ENCODE measurements at places on chromosomes 5 and 9.

DNA sequence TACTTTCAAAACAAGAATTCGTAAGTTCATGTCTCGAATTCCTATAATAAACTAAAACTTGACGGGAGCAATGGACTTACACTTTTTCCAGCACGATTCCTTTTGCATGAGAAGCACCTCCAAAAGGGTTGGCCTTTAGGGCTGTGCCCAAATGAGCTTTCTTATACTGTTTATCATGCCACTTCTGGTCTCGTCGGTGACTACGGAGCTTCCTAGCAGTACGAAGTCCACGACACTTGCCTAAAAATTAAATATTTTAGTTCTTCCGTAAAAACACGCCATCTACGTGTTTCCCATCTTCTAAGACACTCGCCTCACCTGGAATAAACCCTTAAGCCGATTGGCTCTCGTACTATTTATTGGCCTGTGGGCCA, 554 bp downstream of the RPS23 start:
- peak; percentile 10 for DNase-seq

DNA sequence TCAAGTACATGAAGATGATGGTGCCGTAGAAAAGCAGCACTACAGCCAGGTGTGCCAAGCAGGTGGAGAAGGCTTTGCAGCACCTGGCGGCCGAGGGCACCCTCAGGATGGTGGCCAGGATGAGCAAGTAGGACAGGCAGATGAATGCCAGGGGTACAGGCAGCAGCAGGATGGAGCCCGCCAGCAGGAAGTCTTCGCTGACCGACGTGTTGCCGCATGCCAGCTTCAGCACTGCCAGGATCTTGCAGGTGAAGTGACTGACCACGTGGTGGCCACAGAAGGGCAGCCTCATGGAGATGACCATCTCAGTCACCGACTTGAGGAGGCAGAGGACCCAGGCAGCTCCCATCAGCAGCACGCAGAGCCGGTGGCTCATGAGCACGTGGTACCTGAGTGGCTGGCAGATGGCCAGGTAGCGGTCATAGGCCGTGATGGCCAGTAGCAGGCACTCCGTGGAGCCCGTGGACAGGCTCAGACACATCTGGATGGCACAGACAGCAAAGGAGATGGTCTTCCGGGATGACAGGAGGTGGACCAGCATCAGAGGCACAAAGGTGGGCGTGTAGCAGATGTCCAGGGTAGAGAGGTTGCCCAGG, 482 bp downstream of the OR13J1 start:
- no peak for DNase-seq

- no peak for DNase-seq
These were observed 1.4 kb downstream of the CAST start for GRCh38 chr5:96663608-96664007.

DNA sequence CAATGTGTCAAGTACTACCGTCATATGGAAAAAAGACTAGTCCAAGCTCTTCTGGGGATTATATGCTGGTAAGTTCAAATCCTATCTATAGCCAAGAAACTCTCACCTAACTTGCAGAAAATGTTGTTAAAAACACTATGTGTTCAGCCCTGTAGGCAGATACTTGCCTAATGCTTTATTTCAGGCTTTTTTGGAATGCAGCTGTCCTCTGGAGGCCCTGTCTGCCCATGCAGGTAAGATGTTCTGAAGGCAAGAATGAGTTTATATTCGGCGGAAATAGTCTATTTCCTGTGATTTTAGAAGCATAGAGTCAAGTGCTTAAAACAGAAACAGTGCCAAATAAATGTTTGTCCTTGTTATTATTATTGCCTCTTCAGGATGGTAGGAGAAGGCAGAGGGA, 34.3 kb upstream of the PPP2R2B start:
- no peak for DNase-seq

- no peak for DNase-seq
These were observed 498.8 kb upstream of the CDH18 start for GRCh38 chr5:20486826-20487225.

DNA sequence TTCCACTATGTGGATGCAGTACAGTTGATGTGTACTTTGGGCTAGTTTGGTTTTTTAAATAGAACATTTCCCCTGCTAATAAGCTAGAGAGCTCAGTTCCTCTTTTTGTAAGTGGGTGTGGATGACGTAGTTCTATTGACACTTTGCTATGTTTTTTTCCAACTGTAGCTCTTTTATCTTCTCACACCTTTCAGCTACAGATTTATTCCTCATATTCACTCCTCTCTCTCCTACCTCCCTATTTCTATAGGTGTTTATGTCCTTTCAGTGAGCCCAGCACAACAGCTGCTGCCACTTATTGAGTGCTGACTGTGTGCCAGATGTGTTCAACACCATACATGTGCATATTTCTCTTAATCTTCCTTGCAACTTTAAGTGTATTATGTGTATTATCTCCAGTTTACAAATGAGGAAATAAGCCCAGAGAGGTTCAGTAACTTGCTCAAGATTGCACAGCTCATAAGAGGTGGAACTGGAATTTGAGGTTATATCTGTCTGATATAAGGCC, 215.7 kb downstream of the SEMA6A start:
- no peak for DNase-seq

DNA sequence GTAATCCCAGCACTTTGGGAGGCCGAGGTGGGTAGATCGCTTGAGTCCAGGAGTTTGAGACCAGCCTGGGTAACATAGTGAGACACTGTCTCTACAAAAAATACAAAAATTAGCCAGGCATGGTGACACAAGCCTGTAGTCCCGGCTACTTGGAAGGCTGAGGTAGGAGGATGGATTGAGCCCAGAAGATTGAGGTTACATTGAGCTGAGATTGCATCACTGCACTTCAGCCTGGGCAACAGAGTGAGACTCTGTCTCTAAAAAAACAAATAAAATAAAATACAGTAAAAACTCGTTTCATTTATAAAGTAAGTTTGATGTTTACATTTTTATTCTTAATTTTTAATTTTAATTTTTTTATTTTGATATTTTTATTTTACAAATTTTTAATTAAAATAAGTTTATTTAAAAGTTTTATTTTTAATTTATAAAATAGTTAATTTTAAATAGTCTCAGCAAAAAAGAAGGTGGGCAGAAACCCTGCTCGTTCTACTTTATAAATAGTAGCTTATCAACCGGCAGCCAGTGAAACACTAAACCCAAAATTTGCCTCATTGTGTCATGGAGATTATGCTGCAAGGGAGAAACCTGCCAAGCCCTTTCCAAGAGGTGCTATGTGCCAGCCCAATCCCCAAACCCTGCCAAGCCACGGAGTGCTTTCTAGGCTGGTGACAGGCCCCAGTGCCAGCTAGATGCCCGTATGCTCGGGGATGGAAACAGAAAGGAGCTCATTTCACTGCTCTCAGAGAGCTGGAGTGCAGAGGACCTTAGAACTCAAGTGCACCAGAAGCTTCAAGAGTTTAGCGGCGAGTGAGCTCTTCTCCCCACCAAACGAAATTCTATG, 38.9 kb downstream of the SERINC5 start:
- DNase-seq, result no peak

GRCh38 chr9:5470122-5470521, 19.8 kb downstream of the CD274 start:
- no peak for DNase-seq

DNA sequence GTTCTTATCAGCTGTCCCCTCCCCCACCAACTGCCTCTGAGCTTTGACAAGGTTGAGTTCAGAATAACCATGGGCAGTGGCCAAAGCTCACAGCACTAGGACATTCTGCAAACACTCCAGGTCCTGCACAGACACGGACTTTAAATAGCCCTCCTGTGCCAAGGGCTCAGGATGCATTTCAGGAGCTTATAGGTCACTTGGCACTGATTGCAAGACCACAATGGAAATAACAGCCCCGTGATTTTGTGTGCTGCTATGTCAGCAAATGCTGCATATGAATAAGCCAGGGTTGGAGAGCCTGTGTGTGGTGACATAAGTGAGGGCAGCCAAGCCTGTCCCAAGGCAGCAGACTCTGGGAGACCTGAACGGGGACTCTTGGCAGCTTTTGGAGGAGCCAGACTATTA, 150.7 kb downstream of the DMRT2 start:
- no peak for DNase-seq

DNA sequence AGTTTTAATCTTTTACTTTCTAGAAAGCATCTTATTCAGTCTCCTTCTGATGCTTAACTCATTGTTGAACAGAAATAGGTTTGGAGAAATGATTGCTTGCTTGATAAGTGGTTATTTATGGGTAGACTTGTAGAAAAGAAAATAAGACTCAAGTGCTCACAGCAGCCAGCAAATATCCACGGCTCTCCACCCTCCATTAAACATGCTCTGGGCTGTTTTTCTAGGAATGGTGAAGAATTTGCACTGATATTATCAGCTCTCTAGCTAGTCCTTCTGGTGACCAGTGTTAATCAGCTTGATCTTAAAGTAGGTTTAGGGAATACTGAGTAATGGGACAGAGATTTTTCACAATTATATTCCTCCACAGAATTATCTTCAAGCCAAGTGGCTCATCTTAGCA, 60.6 kb downstream of the SLC1A3 start:
- DNase-seq, result no peak

- no peak for DNase-seq
These were observed 129.1 kb upstream of the ZNF462 start for GRCh38 chr9:106733828-106734380.

DNA sequence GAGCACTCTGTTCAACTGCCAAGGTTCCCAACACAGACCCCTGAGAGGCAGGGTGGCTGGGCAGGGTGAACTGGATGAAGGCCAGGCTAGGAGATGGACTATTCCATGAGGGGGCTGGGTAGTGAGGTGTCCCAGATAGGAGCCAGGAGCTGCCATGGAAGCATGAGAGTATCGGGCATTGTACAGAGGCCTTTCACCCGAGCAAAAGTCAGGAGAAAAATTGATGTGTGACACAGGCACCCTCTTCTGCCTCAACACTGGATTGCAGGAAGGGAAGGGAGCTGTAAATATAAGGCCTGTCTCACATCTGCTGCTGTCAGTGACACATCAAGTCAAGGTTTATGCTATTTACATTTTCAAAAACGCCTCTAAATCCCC, 74.6 kb downstream of the UBAP1 start:
- DNase-seq, result peak; percentile 18

DNA sequence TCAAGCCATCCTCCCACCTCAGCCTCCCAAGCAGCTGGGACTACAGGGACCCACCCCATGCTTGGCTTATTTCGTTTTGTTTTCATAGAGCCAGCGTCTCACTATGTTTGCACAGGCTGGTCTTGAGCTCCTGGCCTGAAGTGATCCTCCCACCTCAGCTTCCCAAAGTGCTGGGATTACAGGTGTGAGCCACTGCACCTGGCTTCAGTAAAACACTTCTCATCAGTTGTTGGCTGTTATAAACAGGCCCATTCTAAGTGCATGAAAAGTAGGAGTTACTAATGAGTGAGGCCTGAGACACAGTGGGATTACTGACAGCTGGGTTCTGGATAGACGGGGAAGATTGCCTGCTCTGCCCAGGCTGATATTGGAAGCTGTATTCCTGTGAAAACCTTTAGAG, 3.5 kb downstream of the CRB2 start:
- no peak for DNase-seq

DNA sequence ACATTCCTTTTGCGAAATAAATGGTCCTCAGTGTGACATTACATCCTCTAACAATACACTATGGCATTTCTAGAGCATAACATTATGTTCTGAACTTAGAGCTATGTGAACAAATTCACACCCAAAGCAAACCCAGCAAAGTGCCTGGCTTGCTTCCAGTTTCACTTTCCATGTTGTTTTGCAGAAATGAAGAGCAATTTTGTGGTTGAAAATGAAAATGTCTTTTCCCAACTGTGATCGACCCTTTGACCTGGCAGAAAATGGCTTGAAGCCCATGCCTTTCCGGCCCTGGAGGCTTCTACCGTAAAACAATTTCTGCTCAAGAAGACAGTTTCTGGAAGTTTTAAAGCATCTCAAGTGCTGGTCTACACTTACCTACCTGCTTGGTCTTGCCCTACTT, 344.7 kb upstream of the RGMB start:
- DNase-seq, result peak; percentile 89

GRCh38 chr5:5403741-5404140, 18.7 kb upstream of the ICE1 start:
- no peak for DNase-seq

- peak; percentile 57 for DNase-seq
These were observed 77.4 kb upstream of the ANXA1 start for GRCh38 chr9:73074176-73074708.

- DNase-seq, result peak; percentile 39
These were observed 49.6 kb upstream of the OSMR start for GRCh38 chr5:38795986-38796741.

GRCh38 chr5:78705826-78706225, 57.3 kb upstream of the LHFPL2 start:
- DNase-seq, result no peak

- no peak for DNase-seq
These were observed 227.9 kb downstream of the LURAP1L start for GRCh38 chr9:13002740-13003139.

- DNase-seq, result no peak
These were observed 125.2 kb downstream of the ZNF354C start for GRCh38 chr5:179185256-179185940.

DNA sequence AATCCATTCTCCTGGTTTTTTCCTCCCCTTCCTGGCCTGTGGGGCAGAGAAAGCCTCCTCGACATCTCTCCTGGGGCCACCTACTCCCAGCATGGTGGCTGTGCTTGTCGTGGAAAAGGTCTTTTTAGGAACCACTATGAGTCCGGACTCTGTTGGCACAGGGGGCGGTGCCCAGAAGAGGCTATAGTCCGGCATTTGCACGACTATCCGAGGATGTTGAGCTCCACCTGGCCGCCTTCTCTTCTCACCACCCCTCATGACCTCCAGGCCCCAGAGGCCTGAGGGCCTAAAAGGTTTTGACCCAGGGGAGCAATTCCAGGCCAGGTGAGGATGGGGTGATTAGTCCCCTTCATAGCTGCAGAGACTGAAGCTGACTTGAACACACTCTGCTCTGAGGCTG, 14.1 kb downstream of the CSF2 start:
- DNase-seq, result no peak

GRCh38 chr5:73862796-73863195, 236.8 kb downstream of the ARHGEF28 start:
- DNase-seq, result no peak

GRCh38 chr5:56673171-56673570, 142.2 kb upstream of the MAP3K1 start:
- no peak for DNase-seq

DNA sequence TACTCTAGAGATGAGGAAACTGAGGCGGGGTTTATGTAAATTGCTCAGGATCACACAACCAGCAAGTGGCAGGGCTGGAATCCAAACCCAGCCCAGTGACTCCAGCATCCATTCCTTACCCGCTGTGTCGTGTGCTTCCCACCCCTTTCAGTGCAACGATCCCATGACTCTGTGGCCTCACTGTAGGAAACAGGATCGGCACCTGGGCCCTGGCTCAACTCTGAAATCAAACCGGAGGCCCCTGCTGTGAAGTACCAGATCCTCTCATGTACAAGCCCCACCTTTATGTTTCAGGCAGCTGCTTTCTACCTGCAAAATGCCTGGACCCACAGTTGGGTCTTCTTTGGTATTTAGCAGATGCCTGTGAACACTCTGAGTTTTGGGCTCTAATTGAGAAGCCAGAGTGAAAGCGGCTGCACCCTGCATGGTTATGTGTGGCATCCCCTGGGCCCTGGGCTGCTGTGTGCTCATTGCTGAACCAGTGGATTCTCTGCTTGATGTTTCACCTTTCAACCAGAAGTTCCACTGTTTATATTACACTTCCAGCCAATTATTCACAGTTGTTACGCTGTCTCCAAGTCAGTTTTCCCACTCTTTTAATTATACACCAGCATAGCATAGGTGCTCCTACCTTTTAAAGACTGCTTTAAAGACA, 36.7 kb downstream of the ABLIM3 start:
- no peak for DNase-seq

Data from EL (cell line).